ENCODE measurements at places on chromosomes 4 and X. TPM values are rescaled to one million over a fixed set of nuclear protein-coding genes. Genes with fewer than 3 reads are reported as not detected.

DNA sequence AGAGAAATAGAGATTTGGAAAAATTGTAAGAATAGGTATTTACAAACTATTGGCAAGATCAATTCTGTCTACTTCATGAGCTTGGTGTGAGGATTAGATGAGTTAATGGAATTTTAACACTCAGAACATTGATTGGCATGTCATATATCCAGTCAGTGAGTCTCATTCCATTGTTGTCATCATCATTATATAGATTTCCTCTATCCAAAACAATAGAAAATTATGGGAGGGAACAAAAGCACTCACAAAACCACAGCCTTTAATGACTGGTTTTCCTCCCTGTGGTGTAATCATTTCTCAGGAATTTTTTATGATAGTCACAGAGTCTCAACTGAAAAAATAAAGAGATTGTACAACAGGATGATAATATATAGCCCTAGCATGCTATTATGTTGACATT lies 21.1 kb downstream of the KLHL5 start:
- no peaks in the 10 kb centered on the region for H3K36me3 ChIP-seq
- no peak for DNase-seq
- no peaks in the 10 kb centered on the region for H3K4me1 ChIP-seq
- H3K27me3 ChIP-seq = no peaks in the 10 kb centered on the region
- no peak overlapping the region for H3K27ac ChIP-seq

DNA sequence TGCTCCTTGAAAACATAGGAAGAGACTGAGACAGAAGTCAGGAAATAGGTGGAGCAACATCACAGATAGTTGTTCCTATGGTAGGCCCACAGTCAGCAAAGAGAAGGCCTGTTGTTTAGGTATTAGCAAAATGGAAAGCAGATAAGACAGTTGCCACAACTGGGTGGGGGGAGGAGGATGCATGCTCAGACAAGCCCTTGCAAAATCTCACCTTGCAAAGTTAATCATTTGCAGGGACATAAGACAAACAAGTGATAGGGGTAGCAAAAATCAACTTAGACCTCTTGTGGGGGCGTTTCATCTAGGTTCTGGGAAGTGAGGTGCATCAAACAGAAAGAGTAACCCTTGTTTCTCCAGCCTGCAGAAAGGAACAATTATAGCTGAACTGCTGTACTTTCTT lies 30.7 kb downstream of the SERPINA7 start:
- H3K4me1 ChIP-seq = no peaks in the 10 kb centered on the region
- H3K27ac ChIP-seq = no peak overlapping the region
- DNase-seq = no peak
- H3K27me3 ChIP-seq = no peaks in the 10 kb centered on the region
- no peak overlapping the region for H3K4me3 ChIP-seq

GRCh38 chr4:137703195-137703594 lies 170.9 kb upstream of the PCDH18 start:
- H3K4me1 ChIP-seq = peaks cover 3% of the 10 kb centered on the region
- no peak overlapping the region for H3K27ac ChIP-seq
- no peaks in the 10 kb centered on the region for H3K36me3 ChIP-seq
- no peak overlapping the region for H3K4me3 ChIP-seq
- no peaks in the 10 kb centered on the region for H3K27me3 ChIP-seq

DNA sequence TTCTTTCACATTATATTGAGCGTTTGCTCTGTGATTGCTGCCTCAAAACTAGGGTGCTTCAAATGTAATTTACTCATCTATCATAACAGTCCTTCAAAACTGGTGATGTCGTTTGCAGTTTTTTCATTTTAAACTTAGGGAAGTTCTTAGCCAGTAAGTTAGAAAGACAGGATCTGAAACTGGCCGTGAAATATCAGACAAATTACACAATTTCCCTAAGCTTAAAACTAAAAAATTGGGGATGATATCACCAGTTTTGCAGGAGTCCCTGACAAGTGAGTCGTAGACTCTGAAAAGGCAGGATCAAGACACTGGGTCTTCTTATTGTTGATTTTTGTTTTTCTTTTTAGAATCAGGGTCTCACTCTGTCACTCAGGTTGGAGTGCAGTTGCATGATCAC lies 44.8 kb downstream of the MOB1B start:
- H3K4me3 ChIP-seq = no peak overlapping the region
- no peak overlapping the region for H3K27ac ChIP-seq
- peaks cover 5% of the 10 kb centered on the region for H3K4me1 ChIP-seq
- DNase-seq = no peak
- H3K27me3 ChIP-seq = no peaks in the 10 kb centered on the region
- no peaks in the 10 kb centered on the region for H3K36me3 ChIP-seq

- H3K27ac ChIP-seq = no peak overlapping the region
- no peaks in the 10 kb centered on the region for H3K36me3 ChIP-seq
- no peak for DNase-seq
- no peaks in the 10 kb centered on the region for H3K27me3 ChIP-seq
- no peak overlapping the region for H3K4me3 ChIP-seq
- H3K4me1 ChIP-seq = no peaks in the 10 kb centered on the region
Observed at GRCh38 chr4:174503079-174503715, 19.1 kb downstream of the HPGD start.

- no peak overlapping the region for H3K4me3 ChIP-seq
- DNase-seq = no peak
- no peaks in the 10 kb centered on the region for H3K36me3 ChIP-seq
- no peaks in the 10 kb centered on the region for H3K4me1 ChIP-seq
- no peaks in the 10 kb centered on the region for H3K27me3 ChIP-seq
Observed at GRCh38 chr4:41795796-41796385, 47.4 kb upstream of the PHOX2B start.

- H3K4me1 ChIP-seq = no peaks in the 10 kb centered on the region
- no peaks in the 10 kb centered on the region for H3K36me3 ChIP-seq
- no peak for DNase-seq
- H3K4me3 ChIP-seq = no peak overlapping the region
- no peaks in the 10 kb centered on the region for H3K27me3 ChIP-seq
Observed at GRCh38 chr4:59553063-59553720, 1646.9 kb upstream of the ADGRL3 start.

DNA sequence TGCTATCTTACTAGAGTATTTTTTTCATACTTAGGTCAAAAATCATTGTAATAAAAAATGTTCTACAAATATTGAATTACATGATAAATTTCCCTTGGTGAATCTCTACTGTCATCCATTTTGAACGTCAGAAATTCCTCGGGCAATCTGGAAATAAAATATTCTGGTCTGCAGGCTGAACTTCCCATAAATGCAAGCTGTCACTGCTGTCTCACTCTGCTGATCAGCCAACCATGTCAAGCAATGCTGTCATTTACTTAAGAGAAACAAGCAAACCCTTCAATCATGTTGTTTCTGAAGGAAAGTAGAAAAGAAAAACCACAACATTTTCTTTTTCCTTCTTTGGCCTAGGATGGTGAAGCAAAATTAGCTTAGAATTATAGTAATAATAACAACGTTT lies 514.2 kb upstream of the GALNT7 start:
- no peak for DNase-seq
- no peaks in the 10 kb centered on the region for H3K27me3 ChIP-seq
- no peak overlapping the region for H3K27ac ChIP-seq

DNA sequence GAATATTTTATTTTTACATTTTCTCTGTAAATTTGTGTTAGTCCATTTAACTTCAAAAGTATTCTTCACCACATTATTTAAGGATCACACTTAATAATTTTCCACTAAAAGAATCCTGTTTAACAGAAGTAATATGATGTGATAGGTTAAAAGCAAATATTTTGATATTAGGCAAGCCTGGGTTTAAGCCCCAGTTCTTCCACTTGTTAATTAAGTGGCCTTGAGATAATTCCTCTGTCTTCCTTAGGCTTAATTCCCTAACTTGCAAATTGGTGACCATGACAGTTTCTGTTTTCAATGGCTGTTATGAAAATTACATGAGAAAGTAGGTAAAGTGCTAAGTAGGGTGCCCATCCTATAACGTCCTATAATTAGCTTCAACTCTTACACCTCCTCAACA lies 129.9 kb upstream of the ATOH1 start:
- no peak for DNase-seq
- H3K27me3 ChIP-seq = no peaks in the 10 kb centered on the region
- no peak overlapping the region for H3K4me3 ChIP-seq
- no peaks in the 10 kb centered on the region for H3K36me3 ChIP-seq
- H3K27ac ChIP-seq = no peak overlapping the region

TREX2 gene
- not detected for total RNA-seq

Data from gastrocnemius medialis (tissue), 4 donors.